ENCODE measurements at places on chromosomes 4 and X.

- DNase-seq, result no peak
These were observed 23.2 kb upstream of the PIGA start for GRCh38 chrX:15358533-15358932.

GRCh38 chr4:102575369-102576129 is 74.4 kb downstream of the NFKB1 start:
- DNase-seq, result no peak

DNA sequence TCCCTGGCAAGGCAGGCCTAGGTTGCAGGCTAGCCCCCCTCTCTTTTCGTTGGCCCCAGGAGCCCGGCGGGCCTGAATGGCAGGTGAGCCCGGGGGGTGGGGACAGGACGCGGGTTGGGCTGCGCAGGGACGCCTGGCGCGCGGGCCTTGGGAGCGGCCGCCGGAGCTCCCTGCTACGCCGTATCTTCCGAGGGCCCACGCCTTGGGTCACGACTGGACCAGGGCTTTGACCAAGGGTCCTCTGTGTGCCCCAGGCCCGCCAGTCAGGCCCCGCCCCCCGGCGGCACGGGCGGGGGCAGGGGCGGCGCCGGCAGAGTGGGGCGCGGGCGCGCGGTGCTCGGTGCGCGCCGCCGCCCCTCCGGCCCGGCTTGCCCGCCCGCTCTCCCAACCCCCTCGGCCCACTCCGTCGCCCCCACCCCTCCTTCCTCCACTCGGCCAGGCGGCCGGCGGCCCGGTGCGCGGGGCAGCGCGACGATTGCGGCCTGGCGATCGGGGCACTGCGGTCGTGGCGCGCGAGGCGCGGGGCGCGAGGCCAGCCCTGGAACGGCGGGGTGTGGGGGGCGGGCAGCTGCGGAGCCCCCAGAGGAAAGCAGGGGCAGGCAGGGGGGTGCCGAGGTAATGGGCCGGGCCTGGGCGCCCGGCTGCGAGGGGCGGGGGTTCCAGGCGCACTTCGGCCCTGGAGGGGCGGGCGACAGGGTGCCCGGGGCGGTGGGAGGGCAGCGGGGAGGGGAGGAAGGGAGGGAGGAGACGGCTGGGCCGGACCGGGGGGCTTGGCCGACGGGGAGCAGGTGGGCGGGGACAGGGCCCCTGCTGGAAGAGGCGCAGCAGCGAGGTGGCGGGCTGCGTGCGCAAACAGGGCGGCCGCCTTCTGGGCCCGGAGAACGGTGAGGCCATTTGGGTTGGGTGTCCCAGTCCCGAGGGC is at the start of gene PRRG3:
PRRG3 (plus strand) TSS at position 798 of the 922 bp plus-strand sequence. CDS start 3,357 bp downstream, outside the sequence.
- no peak for DNase-seq

DNA sequence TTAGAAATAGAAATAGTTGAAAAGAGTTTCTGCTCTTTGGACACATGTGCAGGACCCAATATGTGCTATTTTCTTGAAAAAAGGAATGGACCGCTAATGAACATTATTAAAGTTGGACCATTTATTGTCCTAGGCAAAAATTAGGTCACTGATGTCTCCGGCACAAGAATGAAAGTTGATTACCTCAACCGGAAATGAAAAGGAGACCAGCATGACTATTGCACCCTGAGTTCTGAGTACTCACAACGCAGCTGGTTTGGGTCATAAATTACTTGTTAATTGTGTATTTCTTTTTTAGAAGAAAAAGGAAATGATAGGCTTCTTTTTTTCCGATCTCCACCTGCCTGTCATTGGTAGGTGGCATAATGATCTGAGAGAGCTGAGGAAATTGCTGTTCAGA is 232.7 kb downstream of the ARHGAP24 start:
- DNase-seq, result no peak

GRCh38 chr4:183434666-183435190 is 9.7 kb upstream of the CDKN2AIP start:
- no peak for DNase-seq

GRCh38 chr4:70709611-70710205 is 12.1 kb upstream of the RUFY3 start:
- DNase-seq, result no peak

DNA sequence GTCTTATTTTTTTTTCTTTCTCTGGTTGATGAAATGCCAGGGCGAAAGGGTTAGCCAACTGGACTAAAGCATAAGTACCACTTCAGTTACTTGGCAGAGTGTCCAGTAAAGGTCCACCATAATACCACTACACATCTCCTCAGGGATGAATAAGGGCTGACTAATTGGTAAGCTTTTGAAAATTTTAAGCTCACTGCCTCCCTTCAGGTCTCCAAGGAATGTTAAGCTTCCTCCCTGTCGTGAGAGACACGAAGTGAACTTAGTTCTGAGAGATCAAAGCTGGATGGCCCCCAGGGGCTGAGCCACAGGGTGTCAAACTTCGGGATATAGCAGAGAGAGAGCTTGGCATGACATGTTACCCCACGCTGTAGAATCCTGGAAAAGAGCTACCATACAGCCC is 111.4 kb downstream of the VSIG4 start:
- DNase-seq, result no peak

DNA sequence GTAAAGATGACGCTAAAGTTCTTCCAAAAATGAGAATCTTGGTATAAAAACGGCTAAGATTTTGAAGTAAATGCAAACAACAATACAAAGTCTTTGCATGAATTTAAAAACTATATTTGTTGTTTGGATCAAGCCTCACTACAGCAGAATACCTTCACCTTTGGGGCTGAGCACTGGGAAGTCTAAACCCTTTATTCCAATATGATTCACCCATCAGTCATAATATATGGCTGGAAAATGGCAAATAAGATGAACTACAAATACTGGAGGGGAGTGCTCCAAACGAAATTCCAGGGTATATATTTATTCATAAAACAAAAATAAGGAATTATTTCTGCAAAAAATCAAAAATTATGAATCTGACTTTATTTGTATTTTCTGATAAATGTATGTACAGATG is 138.4 kb downstream of the SCFD2 start:
- no peak for DNase-seq

DNA sequence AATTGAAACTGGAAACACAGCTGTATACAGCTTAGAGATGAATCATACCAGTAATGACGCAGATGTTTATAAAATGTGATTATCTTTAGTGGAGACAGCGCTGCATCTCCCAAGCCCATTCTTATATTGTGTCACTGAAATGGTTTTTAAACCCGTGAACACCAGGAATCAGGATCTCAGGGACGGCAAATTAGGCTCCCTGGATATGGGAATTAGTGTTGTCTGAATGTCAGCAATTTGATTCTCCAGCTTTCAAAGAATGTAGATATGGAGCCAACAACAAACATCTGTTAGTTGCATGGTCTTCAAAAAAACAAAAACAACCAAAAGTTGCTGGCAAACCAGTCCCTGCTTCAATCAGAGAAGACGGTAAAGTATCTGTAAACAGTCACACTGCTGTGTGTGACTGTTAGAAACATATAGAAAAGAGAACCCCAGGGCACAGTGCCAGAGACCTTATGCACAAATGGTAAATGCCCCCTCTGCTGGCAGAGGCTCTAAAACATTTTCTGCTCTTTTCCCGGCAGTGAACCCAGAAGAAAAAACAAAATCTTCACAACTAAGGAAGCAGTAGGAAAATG is 351.9 kb upstream of the FTHL17 start:
- DNase-seq, result peak; percentile 65

GRCh38 chrX:70494441-70494840 is 49.8 kb downstream of the DLG3 start:
- DNase-seq, result peak; percentile 9

GRCh38 chrX:24676403-24677024 is 17.2 kb upstream of the POLA1 start:
- no peak for DNase-seq

DNA sequence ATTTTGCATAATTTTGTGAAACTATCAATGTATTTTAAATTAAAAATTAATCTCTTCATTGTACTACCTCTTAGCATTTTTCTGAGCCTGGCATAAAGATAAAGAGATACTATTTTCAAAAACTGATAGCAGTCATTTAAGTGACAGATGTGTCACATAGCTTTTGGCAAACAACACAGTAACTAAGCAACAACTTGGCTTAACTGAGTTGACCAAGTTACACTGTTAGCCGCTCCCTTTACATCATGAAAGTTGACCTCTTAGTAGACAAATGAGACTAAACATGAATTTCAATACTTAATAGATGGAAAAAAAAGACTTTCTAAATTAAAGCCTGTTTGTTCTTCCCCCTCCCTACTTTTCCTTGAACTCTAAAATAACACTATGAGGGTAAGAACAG is 62.0 kb downstream of the ATP8A1 start:
- DNase-seq, result no peak

- no peak for DNase-seq
These were observed 29.6 kb downstream of the HERC3 start for GRCh38 chr4:88621763-88622327.

DNA sequence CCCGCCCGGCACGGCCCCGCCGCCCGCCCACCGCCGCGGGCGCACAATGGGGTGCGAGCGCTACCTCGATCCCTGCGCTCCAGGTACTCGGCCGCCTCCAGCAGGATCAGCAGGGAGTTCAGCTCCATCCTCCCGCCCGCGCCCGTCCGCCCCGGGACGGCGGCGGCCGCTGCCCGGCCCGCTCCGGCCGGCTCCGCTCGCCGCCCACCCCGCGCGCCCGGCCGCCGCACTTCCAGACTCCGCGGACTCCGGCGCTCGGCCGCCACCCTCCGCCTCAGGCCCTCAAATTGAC is at the start of gene MXD4:
MXD4 (minus strand) TSS at position 257 of the 292 bp plus-strand sequence; CDS start at position 128, 129 bp downstream.
- no peak for DNase-seq

GRCh38 chrX:72081605-72082320 is 50.0 kb downstream of the RTL5 start:
- DNase-seq, result no peak

DNA sequence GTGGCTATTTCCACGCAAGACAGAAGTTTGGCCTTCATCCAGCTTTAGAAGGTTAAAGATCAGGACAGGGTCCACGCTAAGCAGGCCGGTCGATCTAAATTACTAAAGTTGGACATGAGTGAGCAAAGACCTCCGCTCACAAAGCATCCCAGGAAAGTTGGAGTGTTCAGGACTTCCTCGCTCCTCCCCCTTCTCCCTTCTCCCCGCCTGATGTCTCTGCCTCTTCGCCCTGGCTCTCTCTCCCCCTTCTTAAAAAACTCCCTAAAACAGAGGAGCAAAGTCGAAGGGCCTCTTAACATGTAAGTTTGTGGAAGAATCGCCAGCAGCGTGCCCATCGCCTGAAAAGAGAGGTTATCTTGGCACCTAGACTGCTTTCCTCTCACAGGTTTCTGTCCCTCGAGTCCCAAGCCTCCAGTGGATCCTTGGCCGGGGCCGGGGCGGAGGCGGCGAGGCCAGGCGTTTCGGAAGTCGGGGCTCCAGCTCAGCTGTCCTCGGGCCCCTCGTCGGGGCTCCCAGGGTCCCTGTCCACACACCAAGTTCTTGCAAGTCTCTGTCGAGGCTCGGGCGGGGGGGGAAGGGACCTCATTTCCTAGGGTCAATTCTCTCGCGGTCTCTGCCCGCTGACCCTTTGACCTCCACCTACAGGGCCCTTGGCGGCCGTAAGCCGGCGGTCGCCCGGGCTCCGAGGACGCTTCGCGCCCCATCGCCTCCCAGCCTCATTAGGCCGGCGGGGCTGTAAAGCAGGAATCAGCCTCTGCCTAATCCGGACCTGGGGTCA is 7.6 kb downstream of the ZIC3 start:
- no peak for DNase-seq

- DNase-seq, result peak; percentile 6
These were observed 38.4 kb downstream of the SAGE1 start for GRCh38 chrX:135931644-135932487.

DNA sequence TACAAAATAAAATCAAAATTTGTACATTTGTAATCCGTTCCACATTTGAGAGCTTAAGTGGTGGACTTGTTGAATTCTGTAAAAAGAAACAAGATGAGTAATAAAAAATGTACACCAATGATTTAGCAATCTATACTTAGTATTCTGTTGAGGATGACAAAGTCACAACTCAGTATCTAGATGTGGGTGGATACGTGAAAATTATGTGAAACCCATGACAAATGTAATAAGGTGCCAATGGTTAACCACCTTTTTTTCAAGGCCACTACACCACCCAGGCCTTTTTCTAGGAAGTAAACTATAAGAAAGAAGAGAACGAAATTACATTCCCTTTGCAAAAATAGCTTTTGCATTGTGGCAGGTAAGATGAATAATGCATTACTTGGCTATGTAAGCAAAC is 77.0 kb downstream of the ATP8A1 start:
- DNase-seq, result no peak

DNA sequence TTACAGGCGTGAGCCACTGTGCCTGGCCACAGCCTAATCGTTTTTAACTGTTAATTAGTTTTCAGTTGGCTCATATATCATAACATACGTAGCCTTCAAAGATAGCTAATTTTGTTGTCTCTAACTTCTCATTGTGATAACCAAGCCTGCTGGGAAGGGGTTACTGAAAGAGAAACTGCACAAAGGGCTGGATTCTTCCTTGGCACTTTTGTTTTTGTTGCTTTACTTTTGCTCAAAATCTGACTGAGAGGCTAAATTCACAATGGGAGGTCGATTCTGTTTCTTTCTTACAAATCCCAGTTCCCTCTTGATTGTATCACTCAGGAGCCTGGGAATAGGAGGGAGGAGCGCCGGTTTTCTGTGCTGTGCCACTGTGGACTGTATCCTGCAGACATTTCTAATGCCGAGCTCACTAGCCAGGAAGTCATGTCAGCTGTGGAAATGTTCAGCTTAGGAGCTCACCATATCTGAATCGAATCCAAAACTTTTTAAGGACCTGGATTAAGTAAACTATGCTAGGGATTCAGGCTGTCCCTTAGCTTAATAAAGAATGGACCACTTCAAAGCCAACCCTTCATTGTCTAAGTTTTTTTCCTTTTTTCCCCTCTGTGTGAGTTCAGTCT is 120.5 kb upstream of the FAT1 start:
- DNase-seq, result peak; percentile 67

DNA sequence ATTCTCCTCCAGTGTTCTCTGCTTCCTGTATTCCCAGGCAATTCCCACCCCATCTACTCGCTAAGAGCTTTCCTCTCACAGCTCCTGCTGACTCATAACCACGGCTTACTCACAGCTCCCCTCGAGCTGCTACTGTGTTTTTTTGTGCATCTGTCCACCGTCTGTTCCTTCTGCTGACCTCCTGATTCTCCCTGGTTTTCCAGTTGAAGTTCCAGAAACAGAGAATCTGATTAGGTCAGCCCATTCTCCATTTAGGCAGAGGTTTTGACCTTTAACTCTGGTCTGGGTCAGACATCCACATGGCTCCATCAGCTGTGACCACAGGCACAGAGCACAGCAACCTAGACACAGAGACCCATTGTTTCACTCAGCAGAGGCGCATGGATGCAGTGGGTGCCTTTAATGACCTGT is 5.5 kb upstream of the SMIM20 start:
- DNase-seq, result peak; percentile 96
